Activated naive CD4-positive, alpha-beta T cell treated with Interleukin-2 at 50 U/mL for 16 hours (primary cell): ENCODE measurements at places on chromosomes 11 and 22.
A peak's percentile ranks its signal among the peaks of the same experiment; 100 is the strongest.

- DNase-seq = no peak
These were observed 21.5 kb upstream of the RAG2 start for GRCh38 chr11:36619502-36619901.

DNA sequence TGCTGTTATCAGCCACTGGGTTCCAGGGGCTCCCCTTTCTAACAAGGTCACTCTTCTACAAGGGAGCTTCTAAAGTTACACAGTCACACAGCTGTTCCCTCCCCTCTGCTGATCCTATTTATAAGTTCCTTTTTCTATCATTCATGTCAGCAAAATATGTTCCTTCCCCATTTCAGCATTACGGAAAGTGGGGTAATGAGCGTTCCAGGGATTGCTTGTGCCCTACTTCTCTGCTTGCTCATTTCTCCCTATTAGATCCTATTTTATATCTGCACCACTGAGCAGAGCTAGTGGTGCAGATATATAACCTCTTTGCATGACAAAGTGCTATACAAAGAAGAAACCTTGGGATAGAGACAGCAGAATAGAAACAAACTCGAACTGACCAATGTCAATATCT lies 22.7 kb upstream of the PLEKHB1 start:
- DNase-seq = no peak

DNA sequence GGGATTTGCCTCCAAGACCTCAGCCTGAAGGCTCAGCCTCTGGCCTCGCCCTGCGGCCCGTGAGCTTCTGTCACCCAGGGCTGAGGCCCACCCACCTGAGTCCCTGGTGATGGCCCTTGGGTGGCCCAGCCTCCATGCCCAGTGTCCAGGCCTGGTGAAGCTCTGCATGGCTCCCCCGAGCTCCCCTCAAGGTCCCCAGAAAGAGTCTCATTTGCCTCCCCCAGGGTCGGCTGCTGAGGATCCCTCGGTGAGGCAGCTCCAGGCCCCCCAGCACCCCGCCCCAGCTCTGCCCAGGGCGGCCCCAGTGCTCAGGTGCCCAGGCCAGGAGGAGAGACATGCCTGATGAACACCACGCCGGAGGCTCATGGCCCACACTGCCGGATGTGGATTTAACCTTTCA lies 2.1 kb upstream of the TH start:
- DNase-seq = no peak

DNA sequence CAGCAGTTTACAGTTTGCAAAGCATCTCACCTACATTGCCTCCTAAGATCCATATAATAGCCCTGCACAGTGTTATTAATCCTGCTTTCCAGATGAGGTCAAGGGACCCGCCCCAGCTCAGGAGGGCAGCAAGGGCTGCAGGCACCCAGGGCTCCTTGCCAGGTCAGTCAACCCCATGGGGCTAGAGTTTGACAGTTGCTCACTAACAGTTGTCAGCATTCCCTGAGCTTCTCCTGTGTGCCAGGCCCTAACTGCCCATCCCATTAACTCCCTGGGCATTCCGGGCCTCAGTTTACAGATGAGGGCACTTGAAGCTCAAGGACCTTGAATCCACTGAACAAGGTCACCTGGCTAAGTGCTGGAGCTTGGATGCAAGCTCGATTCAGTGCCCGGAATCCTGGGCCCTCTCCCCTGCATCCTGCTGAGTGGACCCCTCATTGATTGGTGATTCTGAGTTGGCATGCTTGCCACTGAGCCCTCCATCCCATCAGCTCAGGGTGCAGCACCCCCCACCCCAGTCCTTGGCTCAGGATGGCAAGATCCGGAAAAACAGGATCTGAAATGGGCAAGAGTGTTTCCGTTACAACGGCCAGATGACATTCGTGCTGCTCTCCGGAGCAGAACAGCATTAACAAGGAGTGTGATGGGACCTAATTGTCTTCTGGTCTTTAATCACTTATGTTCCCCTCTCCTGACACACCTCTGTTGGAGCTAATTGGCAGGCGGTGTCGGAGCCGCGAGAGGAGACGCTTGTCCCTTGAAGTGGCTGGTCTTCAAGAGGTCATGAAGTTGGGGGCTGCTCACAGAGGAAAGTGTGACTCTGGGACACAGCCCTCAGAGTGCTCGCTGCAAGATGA lies 87.4 kb upstream of the SHISAL1 start:
- no peak for DNase-seq

DNA sequence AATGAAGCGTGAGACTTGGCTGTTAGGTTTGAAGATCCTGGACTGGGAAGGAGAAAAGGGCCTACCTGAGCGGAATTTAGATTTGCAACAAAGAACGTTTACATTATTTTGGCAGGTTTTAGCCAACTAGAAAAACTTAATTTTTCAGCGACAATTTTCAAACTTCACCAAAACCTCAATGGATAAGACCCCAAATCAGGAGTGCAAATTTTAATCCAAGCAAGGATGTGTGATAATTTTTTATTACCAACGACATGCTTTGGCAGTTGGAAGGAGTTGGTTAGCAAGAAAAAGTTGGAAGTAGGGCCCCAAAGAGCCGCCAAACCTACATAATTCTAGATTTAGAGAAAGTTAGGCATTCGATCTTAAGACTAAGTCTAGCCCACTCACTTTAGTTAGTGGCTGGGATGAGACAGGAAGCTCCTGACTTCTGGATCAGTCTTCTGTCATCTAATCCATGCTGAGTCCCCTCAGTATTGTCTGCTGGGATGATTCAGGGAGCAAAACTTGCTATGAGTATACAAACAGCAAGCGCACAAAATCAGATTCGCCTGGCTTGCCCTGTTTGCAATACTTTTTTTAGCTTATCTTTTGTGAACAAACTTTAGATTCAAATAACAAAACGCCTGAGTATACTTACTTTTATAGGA lies 787 bp upstream of the RDX start:
- DNase-seq = no peak

DNA sequence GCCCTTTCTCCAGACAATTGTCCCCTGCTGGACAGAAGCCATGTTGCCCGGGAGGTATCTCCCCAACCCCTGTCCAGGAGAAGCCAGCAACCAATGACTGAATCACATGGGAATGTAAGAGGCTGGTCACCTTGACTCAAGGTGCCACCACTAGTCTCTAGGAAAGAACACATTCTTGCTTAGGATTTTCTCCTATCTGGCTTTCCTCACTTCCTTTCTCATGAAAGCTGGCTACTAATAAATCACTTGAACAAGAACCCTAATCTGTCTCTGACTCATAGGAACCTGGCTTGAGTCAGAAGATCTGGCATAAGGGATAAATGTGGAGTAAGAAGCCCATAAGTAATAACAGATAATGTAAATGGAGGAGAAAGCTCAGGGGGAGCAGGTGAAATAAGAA lies 101.4 kb upstream of the C11orf87 start:
- DNase-seq = no peak

DNA sequence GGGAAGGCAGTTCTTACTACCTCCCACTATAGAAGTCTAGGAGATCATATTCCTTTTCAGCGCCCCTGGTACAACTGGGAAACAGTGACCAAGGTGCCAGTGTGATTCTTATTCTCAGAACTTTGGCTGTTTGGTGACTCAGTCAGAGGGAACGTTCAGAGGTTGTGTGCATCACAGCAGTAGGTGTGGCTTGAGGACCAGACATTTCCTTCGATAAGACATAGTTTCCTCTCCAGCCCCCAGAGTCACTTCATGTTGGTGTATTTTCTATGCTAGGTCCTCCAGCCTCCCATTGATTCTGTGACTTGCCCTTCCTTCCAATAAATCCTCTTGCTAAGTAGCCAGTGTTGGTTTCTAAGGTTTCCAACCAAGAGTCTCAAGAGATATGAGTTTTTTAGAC lies 171.9 kb upstream of the MPPED2 start:
- no peak for DNase-seq

DNA sequence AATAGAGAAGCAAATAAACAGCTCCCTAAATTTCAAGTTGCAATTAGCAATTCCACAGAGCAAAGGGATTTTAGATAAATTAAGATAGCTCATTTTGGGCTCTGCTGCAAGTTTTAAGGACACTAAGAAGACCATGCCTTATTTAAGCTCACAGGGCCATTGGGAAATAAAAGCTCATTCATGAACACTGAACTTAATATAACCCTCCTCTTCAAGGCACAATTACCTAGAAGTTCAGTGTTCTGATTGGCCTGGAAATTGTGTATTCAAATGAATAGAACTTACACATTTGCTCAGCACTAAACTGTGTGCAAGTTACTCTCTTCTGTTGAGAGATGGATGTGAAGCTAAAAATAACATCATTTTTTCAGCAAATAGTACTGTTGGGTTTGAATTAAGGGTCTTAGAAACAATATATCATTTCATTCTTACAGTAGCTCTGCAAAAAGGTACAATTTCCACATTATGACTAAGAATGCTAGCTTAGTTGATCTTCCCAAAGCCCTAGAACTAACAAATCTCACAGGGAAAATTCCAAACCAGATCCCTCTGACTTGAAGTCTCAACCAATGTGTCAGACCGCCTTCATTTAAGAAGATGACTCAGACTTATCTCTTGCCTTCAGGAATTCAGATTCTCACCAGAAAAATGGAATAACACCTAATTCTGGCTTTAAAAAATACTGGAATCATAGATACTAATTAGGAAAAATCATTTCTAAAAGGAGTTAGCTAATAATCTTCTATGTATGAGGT lies 87.4 kb upstream of the LRRC55 start:
- no peak for DNase-seq

GRCh38 chr11:70111269-70112016 lies 33.3 kb downstream of the ANO1 start:
- DNase-seq = no peak

GRCh38 chr22:37739035-37739434 lies 42.2 kb downstream of the TRIOBP start:
- no peak for DNase-seq

- peak; percentile 70 for DNase-seq
These were observed at the start of gene CD3E for GRCh38 chr11:118304568-118305248. Gene CD3E, plus strand, starts transcription at chr11:118304730. Its CDS starts 223 bp downstream, at chr11:118304953.

DNA sequence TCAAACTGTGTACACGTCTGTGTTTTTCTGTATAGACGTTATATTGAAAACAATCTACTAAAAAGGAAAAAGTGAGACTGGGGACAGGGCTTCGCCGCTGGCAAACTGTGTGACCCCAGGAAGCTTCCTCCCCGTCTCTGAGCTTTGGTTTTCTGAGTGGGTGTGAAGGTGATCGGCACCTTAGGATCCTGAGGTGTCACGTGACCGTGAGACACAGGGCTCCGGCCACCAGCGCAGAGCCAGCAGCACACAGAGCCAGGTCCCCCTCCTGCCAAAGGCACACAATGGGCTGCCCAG lies 32.0 kb downstream of the KIAA0930 start:
- no peak for DNase-seq

DNA sequence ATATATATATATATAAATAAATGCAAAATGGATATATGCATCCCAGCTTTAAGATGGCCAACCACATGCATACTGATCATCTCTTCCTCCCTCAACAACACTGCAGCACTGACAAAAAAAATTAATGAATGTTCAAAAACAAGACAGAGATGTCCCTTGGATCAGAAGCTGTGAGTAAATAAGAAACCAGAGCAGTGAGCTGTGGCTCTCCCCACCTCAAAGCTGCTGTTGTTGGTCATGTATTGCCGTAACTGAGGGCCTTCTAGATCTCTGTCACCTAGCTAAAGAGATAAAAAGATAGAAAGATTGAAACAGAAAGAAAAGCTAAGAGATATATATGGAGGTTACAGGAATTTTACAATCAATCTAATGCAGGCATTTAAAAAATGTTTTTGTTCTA lies 15.5 kb upstream of the TMEM135 start:
- no peak for DNase-seq

- peak; percentile 62 for DNase-seq
These were observed 4.6 kb downstream of the MYH9 start for GRCh38 chr22:36383110-36383581.

DNA sequence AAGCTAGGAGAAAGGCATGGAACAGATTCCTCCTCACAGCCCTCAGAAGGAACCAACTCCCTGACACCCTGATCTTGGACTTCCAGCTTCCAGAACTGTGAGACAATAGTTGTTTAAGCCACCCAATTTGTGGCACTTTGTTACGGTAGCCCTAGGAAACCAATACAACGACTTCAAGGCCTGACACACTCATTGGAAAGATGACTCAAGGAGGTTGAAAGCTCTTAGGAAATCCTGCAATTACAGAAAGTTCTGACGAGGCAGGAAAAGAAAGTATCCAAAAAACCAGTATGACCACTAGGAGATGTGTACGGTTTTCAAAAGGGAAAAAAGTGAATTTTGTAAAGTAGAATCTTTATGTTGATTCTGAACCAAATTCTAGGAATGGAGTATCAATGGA lies 161.4 kb downstream of the SWAP70 start:
- no peak for DNase-seq

GRCh38 chr11:67384851-67385366 lies 6.9 kb upstream of the RAD9A start:
- DNase-seq = no peak

GRCh38 chr22:19645391-19645790 lies 68.9 kb upstream of the SEPTIN5 start:
- DNase-seq = no peak

- no peak for DNase-seq
These were observed 76.4 kb upstream of the NNMT start for GRCh38 chr11:114219559-114220349.

DNA sequence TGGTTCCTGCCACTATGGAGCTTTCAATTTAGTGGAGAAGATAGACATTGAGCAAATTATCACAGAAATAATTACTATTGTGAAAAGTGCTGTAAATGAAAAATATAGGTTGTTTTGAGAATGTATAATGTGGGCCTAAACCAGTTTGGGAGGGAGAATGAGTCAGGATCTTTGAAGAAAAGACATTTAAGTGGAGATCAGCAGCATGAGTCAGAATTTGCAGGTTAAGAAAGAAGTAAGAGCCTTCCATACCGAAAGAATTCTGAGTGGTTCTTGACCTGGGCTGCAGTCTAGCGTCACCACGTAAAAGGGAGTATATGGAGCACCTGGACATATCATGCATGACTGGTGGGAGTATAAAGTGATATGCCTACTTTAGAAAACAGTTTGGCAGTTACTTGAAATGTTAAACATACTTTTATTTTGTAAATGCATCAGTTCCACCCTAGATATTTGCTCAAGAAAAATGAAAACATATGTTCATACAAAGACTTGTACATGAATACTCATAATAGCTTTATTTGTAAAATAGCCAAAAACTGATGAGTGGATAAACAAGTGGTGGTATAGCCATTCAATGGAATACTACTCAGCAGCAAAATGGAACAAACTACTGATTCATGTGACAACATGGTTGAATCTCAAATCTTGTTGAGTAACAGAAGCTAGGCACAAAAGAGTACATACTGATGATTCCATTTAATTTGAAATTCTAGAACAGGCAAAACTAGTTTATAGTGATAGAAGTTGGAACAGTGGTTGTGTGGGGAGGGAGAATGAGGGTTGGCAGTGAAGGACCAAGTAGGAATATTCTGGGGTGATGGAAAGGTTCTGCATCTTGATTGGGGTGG lies 99.2 kb downstream of the STIM1 start:
- no peak for DNase-seq

DNA sequence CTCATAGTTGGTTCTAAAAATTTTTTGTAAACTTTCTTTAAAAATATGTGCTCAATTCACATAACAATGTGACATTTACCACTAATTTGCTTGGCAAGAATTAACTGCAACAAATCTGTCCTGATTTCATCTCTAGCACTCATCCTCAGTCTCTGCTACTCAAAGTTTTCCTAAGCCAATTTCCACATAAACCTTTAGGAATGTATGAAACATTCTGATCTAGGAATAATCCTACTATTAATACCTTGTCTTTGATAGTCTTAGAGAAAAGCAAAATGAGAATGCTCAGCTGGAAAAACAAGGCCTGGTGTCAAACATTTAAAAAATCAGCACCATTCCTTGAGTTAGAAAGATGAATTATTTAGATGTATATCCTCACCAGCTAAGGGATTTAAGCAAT lies 114.3 kb downstream of the CD44 start:
- DNase-seq = no peak

GRCh38 chr11:131041331-131042040 lies 125.2 kb upstream of the SNX19 start:
- no peak for DNase-seq

GRCh38 chr11:66190786-66191185 lies 77.7 kb upstream of the RAB1B start:
- no peak for DNase-seq
